ENCODE measurements at places on chromosomes 11 and 22. TPM values are rescaled to one million over a fixed set of nuclear protein-coding genes. Genes with fewer than 3 reads are reported as not detected.

- no peak for DNase-seq
Measured at GRCh38 chr22:26382782-26383181, 46.3 kb upstream of the ASPHD2 start.

GRCh38 chr11:59666969-59667368, 1.9 kb downstream of the PATL1 start:
- DNase-seq: no peak

Gene GAB4
- not detected for total RNA-seq

DNA sequence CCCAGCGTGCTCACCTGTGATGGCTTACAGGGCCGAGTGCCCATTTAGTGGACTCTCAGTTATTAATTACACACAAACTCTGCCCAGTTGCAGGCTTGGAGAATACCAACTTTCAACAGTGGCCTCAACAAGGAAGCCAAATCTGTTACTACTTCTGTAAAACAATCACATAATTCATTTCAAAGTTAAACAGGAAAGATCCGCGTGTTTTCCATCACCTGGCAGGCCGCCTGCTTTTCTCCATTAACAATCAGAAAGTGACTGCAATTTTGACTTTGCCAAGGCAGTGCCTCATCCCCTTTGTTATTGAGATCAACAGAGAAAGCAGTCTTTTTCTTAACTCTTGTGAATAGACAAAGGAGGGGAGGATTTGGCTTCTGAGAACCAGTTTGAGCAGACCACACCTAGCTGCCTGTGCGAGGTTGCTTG, 77.7 kb downstream of the BARX2 start:
- no peak for DNase-seq

DNA sequence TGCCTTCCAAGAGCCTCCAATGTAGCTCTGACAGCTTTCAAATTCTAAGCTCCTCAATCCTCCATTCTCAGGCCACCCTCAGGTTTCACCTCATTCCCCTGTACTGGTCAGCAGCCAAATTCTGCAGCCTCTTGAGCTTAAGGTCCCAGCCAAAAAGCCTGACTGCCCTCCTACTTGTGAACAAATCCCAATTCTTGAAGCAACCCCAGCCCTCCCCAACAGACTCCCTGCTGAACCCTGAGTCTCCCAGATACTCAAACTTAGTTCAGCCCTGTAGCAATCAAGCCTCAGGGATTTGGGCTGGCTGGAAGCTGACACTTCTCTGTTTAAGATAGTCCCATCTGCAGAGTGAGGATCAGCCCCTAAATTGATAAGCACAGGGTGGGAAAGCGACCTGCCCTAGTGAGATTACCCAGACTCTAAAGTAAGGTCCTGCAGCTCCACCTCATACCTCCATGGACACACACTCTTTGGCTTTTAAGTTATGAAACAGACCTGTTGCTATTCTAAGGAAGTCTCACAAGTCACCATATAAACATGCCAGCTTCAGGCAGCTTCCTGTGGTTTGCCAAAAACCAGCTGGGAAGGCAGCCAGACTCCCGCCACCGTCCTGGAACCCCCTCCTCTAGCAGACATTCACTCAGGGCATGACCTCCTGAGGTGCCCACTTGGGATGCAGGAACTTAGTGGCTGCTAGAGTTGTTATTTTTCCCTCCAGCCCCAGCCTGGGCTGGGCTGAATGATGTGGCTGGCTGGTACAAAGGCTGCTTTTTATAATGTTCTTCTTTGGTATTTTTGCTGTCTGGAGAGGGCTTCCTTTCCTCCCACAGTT, 82.5 kb upstream of the PICALM start:
- no peak for DNase-seq

DNA sequence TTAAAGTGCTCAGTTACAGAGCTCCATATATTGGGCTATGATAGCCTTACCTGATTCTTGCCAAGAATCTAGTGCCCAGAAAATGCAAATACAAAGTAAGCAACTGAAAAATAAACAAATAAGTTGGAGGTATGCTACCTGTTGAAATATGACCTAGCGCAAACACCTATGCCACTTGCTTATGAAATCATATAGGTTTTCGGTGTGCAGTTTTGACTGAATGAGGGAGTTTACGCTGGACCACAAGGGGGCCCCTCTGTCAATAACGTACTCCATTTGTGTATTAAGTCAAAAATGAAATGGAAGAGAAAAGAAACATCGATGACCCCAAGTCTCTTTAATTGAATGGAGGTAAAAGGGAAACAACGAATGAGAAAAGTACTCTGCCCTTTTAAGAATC, 84.9 kb upstream of the TRIM77 start:
- DNase-seq: no peak

- no peak for DNase-seq
Measured at GRCh38 chr22:45587638-45588505, 83.8 kb upstream of the ATXN10 start.

DNA sequence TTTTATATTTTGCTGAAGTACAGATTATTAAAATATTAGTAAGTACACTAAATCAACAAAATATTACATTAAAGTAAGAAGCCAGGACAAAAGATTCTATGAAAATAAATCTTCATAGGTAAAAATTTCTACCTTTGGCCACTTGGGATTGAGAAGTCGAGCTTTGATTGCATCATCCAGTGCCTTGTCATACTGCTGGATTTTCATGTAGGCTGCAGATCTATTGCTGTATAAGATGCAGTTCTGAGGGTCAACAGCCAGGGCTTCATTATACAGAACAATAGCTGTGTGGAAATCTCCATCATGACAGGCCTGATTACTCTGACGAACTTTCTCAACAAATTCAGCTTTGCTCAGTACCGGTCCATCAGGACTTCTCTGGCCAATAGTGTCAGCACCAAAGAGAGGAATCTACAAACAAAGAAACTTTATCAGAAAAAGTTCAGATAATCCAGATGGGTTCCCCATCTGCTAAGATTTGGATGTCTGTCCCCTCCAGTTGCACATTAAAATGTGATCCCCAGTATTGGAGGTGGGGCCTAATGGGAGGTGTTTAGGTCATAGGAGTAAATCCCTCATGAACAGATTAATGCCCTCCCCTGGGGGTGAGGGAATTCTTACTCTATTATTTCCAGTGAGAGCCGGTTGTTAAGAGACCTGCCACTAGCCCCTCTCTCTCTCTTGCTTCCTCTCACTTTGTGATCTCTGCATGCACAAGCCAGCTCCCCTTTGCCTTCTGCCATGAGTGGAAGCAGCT, 50.0 kb downstream of the TTC28 start:
- DNase-seq: no peak

- no peak for DNase-seq
Measured at GRCh38 chr11:76265771-76266241, 59.5 kb upstream of the WNT11 start.

Gene SYT9
- 7.3 TPM for total RNA-seq

Gene CASP1
- total RNA-seq: 2.9 TPM

Gene TEX12
- not detected for total RNA-seq

DNA sequence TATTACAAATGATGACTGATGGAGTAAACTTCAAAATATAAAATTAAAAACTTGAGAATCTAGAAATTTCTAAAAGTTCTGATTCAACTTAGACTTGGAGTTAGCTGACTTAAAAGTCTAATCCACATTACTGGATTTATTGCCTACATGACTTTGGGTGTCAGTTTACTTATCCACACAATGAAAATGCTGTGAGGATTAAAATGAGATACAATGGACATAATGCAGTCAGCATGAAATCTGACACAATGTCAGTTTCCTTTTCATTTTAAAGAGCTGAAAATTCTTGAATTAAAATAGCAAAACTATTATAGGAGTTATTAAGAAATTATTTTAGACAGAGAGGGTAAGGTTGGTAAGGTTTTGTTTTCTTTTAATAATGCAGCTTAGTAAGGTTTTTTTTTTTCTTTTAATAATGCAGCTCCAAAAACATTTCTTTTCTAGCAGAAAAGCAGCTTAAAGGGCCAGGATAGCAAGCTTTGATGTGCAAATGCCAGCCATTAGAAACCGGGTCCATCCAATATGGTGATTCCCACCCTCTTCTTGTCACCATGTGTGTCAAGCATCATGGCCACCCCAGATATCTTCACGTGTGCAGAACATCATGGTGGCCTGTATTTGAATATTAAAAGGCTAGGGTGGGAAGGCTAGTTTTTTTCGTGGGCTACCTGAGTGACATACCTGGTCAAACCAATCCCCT, 18.9 kb downstream of the APIP start:
- DNase-seq: no peak

DNA sequence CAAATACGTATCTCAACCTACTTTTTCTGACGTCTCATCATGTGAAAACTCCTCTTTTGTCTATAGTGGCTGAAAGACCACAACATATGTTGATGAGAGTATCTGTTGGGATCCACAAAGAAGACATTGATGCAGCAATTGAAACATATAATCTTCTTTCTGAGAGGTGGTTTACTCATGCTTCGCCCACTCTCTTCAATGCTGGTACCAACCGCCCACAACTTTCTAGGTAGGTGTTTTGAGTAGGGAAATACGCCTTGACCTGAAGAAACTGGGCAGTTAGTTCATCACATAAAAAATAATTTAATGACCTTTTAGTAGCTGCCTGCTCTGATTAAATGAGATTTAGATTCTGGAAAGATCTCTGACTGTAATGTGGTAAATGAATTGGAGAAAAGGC, 17.2 kb downstream of the RRM1 start:
- DNase-seq: no peak

GRCh38 chr11:126969865-126970479, 30.6 kb downstream of the KIRREL3 start:
- DNase-seq: no peak

Gene LRP4
- 4.1 TPM for total RNA-seq

DNA sequence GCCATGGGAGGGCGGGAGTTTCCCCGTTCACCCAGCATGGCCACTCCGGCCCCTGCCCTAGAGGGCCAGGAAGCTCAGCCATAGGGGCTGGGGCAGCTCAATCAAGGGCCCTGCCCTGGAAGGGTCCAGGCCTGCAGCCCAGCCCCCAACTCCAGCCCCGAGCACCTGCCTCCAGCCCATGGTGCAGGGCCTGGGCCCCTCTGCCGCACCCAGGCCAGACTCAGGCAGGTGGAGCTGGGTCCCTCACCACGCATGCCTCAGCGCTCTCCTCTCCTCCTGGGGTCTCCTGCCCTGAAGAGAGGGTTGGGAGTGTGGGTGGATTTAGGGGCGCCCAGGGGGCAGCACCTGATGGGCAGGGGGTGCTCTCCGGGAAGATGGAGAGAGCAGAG, 13.1 kb downstream of the MLC1 start:
- no peak for DNase-seq

Gene TMEM191B
- 1.6 TPM for total RNA-seq
